Activated naive CD4-positive, alpha-beta T cell (primary cell): ENCODE measurements at places on chromosomes 5 and 9.

- no peak for DNase-seq
Measured at GRCh38 chr5:151151793-151152192, 5.8 kb downstream of the ANXA6 start.

DNA sequence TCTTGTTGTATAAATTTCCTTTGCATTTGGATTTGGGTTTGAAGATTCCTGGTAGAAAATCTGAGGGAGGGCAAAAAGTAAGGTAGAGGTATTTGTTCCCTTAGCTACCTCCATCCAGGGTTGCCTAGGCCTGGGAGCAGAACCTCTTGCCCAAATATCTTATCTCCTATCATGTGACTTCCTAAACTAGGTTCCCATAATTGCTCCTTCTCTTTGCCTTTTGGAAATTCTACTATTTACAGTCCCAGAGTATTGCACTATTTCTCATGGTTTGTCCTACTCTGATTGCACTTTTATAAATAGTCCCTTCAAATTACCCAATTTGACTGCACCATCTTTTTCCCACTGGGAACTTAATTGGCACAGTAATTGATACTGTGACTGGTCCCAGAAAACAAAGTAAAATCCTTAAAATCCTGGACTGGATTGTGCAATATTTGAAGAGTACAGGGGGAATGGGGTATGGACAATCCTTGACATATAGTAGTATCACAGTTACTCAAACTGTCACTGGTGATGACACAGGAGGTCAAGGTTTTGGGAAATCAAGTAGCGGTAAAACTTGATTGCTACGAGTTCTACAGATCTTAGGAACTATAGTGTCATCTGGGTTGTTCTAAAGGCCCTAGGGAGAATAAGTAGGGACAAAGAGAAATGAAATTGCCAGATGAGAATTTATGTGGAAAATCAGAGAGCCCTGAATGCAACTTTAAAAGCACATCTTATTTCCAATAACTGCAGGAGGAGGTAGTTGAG is 31.5 kb upstream of the TMED7 start:
- no peak for DNase-seq

DNA sequence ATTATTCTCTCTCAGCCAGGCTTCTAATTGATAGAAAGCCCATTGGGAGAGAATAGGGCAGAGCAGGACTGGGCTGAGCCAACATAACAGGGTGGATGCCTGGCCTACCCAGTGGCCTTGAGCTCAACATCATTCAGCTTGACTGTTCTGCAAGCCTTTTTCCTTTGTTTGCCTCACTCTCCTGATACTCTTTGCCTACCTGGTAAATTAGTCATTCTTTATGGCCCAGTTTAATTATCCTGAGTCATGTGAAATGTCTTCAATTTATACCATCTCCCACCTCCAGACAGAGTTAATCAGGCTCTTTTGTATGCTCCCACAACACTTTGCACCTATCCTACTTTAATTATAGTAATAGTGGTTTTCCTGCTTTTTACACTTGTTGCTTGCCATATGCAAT is 13.6 kb downstream of the GLRA1 start:
- no peak for DNase-seq

- DNase-seq: no peak
Measured at GRCh38 chr5:1201327-1202025, at the start of gene SLC6A19. Gene SLC6A19, plus strand, starts transcription at chr5:1201595. Its CDS starts 56 bp downstream, at chr5:1201651.

GRCh38 chr5:124277767-124278545 is 468.5 kb downstream of the ZNF608 start:
- no peak for DNase-seq

DNA sequence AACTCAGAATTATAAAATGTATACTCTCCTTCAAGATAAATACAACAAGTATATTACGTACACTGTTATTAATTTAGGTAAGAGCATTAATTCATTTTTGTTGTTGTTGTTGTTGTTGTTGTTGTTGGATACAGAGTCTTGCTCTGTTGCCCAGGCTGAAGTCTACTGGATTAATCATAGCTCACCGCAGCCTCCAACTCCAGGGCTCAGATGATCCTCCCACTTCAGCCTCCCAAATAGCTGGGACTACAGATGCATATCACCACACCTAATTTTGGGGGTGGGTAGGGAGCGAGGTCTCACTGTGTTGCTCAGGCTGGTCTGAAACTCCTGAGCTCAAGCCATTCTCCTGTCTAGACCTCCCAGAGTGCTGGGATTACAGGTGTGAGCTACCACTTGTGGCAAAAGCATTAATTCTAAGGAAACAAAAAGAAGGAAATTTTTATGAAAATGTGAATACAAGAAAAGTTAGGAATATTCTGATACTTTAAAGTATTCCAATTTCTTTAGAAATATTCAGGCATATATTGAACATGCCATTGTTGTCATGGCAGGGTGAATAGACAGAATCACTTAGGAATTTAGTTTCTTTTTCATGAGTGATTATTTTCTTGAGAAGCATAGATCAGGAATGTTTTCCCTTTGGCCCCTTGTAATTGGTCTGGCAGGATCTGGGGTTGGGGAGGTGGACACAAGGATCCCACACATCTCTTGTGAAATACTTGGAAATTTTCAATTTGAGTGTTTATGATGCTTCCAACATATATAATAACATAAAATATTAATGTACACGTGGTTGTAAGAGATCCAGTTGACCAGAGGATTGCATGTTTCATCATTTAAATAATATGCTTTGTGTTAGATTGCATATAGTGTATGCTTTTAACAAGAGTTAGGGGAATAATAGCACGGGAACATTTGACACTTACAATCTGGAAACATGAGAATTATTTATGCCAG is 263.6 kb downstream of the FANCC start:
- DNase-seq: no peak

DNA sequence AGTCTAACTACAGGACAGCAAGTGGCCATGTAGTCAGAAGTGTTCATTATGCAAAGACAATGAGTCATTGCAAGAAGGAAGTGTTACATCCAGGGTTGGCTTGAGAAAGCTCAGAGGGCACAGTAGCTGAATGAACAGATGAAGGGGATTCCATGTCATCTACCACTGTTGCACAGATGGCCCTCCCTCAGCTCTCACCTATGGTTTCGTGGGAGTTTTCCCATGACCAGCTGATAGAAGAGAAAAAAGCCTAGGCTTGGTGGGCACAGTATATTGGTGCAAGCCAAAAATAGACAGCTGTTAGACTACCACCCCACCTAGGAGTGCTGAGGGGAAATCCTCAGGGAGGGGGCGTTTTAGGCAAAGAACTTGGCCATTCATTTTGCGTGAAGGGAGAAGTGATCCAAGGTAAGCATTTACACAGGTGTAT is 217.0 kb downstream of the DMRT2 start:
- no peak for DNase-seq

- DNase-seq: no peak
Measured at GRCh38 chr5:97508864-97509263, 325.8 kb upstream of the RIOK2 start.

- no peak for DNase-seq
Measured at GRCh38 chr9:83043597-83043996, 19.3 kb downstream of the RASEF start.

- DNase-seq: no peak
Measured at GRCh38 chr5:59790376-59790775, 103.2 kb downstream of the PDE4D start.

GRCh38 chr5:134948911-134949310 is 18.8 kb upstream of the CATSPER3 start:
- DNase-seq: no peak

DNA sequence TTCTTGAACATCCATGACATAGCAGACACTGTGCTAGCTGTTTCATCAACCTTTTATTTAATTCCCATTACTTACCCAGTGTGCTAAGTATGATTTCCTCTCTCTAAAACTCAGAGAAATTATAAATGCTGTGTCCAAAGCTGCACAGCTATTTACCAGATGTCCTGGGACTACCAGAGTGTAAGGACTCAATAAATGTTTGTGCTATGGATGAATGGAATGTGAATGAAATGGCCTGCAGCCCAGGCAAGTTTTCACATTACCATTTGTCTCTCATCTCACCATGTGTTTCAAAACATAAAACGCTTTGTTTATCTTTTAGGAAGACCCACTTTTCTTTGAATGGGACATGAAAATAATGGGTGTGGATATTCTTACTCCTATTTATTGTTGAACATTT is 96.2 kb downstream of the ARHGEF28 start:
- DNase-seq: no peak

DNA sequence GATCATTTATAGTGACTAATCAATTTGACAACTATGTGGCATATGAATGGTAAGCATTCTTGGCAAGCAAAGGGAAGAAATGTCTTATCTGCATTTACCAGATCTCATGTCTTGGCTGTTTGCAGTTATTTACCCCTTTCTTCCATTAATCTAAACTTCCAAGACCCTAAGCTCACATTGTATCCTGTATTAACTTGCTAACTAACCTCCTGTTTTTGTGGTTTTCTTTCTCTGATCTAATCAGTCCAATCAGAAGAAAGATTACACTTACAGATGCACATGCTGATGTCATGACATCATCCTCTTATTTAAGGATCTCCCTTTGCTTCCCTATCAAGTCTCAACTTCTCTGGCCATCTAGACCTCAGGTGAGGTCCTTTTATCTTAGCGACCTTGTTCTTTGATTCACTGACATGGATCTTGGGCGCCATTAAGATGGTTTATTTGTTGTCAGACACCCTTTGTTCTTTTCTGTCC is 95.5 kb downstream of the F2RL2 start:
- no peak for DNase-seq

- no peak for DNase-seq
Measured at GRCh38 chr5:40551496-40552491, 127.9 kb upstream of the PTGER4 start.

DNA sequence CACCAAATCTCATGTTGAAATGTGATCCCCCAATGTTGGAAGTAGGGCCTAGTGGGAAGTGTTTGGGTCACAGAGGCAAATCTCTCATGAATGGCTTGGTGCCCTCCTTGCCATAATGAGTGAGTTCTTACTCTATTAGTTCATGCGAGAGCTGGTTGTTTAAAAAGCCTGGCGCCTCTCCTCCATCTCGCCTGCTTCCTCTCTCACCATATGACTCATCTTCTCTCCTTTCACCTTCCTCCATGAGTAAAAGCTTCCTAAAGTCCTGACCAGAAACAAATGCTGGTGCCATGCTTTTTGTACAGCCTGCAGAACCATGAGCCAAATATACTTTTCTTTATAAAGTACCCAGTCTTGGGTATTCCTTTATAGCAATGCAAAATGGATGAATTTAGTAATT is 20.9 kb upstream of the ARHGAP26 start:
- DNase-seq: no peak
